Femur (tissue), 1 donor: ENCODE measurements at places on chromosomes 16 and 17.

DNA sequence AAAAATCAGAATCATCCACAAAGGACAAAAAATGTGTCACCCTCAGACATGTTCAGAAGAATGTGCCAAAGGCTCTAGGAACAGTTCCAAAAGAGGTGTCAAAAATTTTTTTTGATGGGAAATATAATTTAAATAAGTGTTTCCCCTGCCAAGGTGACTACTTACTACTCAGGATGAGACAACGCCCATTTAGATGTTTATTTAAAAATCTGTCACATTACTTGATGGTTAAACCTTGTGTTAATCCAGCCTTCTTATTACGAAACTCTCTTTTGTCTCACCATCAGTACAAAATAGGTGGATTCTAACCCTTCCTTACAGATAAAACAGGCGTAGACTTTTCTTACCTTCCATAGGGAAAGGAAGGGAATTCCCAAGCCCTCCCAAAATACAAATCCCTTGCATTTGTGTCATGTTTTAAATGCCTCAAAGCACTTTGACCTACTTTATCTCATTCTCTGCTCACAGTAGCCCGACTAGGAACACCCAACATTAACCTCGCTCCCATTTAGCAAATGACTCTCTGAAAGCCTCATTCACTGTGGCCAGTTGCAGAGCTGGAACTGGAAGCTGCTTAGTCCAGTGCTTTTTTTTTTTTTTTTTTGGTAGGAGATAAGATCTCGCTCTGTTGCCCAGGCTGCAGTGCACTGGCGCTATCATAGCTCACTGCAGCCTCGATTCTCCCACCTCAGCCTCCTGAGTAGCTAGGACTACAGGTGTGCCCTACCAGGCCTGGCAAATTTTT lies 5.8 kb upstream of the GNA13 start:
- no peak for DNase-seq

GRCh38 chr16:53549970-53550690 lies 47.1 kb upstream of the AKTIP start:
- peak; percentile 83 for DNase-seq

- DNase-seq = no peak
Observed at GRCh38 chr17:2210726-2211125, 92.9 kb downstream of the SMG6 start.

- DNase-seq = no peak
Observed at GRCh38 chr16:47247690-47248089, 103.9 kb upstream of the NETO2 start.

DNA sequence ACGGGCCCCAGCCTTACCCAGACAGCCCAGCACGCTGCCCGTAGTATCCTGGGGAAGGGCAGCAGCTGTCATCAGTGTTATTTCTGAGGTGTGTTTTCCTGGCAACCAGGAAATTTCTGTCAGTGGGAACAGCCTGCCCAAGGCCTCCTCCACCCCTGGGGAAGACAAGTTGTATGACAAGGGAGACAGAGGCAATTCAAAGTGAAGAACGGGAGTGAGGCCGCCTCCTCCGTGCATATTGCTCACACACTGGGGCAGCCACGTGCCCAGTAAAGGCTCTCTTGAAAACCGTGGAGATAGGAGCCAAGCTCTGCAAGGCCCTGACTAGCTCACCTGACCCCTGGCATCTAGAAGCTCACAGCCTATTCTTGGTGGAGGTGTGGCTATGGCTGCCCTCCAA lies 57.6 kb downstream of the RAI1 start:
- no peak for DNase-seq

DNA sequence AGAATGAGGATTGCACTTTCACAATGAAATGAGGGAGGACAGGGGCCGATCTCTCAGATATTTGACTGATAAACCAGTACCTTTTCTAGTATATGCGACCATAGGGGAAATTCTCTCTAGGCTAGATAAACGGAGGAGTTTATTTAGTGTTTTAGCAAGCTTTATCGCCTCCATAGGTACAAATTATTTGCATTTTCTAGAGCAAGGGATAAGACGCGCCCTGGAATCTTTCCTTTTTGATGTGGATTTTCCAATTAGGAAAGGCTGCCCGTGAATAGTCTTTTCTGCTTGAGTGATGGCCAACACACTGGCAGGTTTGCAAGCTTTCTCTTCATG lies 351 bp upstream of the GDPD1 start:
- DNase-seq = no peak

DNA sequence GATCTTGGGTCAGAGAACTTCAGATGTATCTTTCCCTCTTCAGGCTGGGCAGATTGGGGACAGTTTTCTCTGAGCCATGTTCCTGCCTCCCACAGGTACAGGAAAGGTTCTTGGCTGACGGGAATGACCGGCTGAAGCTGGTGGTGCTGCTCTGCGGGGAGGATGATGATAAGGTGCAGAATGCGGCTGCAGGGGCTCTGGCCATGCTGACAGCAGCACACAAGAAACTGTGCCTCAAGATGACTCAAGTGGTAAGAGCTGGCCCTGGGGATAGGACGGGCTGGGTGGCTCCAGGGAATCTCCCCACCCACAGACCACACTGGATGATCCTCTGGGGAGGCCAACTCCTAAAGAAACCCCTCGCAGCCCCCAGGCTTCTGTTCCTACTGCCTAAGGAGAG lies 10.9 kb downstream of the SLC35G3 start:
- DNase-seq = no peak

GRCh38 chr17:78142119-78142861 lies 3.9 kb upstream of the C17orf99 start:
- DNase-seq = no peak

GRCh38 chr16:54236773-54237172 lies 49.8 kb downstream of the IRX3 start:
- DNase-seq = no peak

DNA sequence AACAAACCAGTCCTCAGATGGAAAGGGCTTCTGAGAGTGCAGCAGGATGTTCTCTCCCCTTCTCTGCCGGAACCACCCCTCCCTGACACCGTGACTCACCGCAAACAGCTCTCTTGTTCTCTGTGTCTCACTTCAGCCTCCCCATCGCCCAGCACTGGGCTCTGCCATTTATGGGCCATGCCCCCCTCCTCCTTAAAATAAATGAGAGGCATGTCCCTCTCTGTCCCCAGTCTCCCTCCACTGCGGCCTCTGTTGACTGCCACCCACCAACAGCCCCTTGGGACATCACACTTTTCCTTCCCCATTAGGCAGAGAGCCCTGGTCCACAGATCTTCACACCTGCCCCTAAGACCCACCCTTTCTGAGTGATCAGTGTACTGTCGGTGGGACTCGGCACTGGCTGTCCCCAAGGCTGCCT lies 6.3 kb downstream of the CCDC102A start:
- peak; percentile 51 for DNase-seq

DNA sequence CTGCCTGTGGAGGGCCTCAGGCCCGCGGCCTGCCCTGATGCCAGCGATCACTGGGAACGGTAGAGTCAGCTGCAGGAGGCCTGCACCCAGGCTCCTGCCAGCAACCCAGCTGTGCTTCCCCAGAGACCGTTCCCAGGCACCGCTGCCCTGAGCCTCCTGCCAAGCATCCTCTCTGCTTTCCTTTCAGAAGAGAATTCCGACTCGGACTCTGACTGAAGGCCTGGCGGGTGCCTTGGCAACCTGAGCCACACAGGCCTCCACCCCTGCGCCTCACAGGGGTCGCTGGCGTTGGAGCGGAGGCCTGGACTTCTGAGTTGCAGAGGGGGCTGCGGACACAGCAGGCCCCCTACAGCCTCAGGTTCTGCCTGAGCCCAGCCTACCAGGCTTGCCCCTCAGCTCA lies 7.9 kb downstream of the CMTM3 start:
- DNase-seq = no peak
